ENCODE measurements at places on chromosomes 6 and 20. TPM values are rescaled to one million over a fixed set of nuclear protein-coding genes. Genes with fewer than 3 reads are reported as not detected.

TMC2 gene
- 0.22 TPM for polyA plus RNA-seq

DNA sequence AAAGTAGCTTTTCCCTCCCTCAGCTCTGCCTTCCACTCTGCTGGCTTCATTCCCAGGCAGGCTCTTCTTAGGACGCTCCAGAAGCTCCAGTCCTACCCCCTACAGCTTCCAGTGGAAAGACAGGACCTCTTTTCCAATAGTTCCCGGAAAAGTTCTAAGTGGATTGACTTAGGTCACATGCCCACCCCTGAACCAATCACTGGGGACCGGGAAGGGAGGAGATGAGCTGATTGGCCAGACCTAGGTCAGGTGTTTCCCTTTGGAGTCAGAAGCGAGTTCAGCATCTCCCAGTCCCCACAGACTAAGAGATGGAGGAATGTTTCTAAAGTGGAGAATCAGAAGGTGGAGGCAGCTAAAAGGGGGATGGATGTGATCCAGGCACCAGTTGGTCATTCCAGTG is 62.9 kb upstream of the KCNG1 start:
- no peak for DNase-seq

DNA sequence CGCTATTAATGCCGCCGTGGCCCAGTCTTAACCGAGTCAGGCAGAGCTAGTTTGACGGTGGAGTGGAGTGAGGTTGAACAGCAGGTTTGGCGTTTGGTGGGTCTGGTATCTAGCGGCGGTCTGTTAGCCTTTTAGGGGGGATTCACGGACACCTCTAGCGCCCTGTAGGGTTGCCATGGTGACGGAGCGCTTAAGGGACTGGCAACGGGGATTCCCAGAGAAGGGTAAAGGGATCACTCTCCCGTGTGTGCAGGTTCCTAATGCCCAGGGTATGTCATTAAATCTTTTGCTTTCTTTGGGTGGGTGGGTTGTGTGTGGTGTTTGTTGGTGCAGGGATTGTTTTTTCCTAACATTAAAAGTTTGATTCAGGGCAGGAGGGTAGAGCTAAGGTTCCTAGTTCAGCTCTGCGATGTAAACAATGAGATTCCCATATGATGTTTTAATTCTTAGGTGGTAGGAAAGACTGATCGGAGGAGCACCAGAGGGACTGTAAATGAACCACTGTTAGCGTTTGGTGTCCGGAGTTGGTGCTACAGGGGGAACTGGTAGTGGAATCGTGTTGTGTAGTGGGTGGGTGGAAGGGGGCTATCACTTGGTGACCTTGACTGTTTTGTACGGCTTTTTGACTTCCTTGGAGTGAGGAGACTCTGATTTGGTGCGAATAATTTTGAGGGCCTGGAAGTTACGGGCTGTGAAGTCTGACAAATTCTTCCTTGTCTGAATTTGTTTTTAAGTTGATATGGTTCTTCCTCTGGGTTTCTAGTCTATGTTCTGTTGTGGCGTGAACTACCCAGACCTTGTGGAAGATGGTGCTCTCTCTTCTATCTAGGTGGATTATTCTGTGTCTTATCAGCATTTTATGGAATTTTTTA is 5.0 kb downstream of the BRD2 start:
- peak; percentile 60 for DNase-seq

- peak; percentile 49 for DNase-seq
Measured at GRCh38 chr20:57399587-57400155, 8.5 kb downstream of the RBM38 start.

- DNase-seq = no peak
Measured at GRCh38 chr6:134420614-134421181, 102.8 kb upstream of the SGK1 start.

- DNase-seq = no peak
Measured at GRCh38 chr6:98458708-98459107, 375.7 kb upstream of the POU3F2 start.

FHL5 gene
- polyA plus RNA-seq = not detected

ANKRD6 gene
- 0.52 TPM for polyA plus RNA-seq

DNA sequence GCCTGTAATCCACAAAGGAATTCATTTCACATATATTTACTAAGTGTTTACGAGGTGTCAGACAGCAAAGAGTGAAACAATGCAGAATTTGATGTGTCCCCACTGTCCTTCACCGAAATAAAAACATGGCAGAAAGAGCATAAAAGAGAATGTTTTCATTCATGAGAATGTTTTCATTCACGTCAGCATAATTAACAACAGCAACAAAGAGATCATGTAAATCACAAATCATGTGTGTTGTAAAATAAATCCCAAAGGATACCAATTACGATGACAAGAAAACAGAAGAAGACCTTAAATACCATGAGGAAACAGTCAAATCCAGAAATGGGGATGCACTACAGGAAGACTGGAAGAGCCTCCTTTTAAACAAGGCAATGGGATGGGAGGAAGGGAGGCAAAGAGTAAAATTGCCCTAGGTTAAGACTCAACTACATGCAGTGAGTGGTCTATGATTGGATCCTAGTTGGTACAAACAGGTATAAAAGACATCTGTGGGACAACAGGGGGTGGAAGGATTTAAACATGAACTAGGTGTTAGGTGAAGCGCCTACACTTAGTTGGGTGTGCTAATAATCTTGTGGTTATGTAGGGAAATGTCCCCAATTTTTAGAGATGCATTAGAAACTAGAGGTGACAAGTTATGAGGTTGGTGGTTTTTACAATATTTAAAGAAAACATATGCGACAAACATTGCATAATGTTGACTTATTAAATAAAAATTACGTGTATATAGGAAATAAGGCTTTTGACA is 1.5 kb downstream of the ZSCAN31 start:
- DNase-seq = peak; percentile 16

MBOAT1 gene
- not detected for polyA plus RNA-seq

DNA sequence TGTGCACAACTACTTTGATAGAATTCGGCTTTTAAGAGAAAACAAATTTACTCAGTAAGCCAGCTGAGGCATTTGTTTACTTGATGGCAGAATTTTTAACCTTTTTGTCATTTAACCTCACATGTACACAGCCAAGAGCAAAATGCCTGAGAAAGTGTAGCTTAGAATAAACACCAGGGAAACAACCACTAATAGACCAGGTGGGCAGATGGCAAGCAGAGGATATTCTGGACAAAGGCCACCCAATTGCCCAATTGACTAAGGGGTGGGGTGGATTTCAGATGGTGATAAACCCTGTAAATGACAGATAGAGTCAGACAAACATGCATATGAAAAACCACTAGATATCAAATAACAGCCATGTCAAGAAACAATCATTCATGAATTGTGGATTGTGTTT is 190.7 kb upstream of the FBXL4 start:
- DNase-seq = no peak

HRH3 gene
- polyA plus RNA-seq = not detected

DNA sequence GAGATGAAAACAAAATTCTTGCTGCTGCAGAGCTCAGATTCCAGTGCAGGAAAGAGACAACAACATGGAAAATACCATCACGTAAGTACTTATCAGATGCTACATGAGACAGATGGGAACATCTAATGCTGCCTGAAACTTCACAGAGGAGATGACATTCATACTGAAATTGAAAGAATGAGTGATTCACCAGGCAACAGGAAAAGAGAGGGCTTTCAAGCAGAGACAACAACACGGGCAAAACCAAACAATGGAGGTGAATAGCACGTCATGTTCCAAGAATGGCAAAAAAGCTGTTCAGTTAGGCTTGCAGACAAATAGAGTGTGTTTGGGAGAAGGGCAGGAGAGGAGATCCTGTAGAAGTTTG is 39.3 kb downstream of the GTF2H5 start:
- no peak for DNase-seq

GRCh38 chr6:45645302-45645701 is 267.6 kb upstream of the SUPT3H start:
- no peak for DNase-seq

GRCh38 chr6:11772109-11772825 is 6.3 kb downstream of the ADTRP start:
- no peak for DNase-seq

- no peak for DNase-seq
Measured at GRCh38 chr6:72132427-72132826, 246.1 kb downstream of the RIMS1 start.

GRCh38 chr6:87945966-87946365 is 101.7 kb upstream of the SPACA1 start:
- no peak for DNase-seq

CST5 gene
- not detected for polyA plus RNA-seq

- no peak for DNase-seq
Measured at GRCh38 chr6:153958860-153959259, 80.2 kb upstream of the OPRM1 start.

C6orf62 gene
- 63.0 TPM for polyA plus RNA-seq

- DNase-seq = no peak
Measured at GRCh38 chr6:44289726-44290260, 19.5 kb downstream of the TMEM151B start.

- no peak for DNase-seq
Measured at GRCh38 chr6:1325461-1326309, 13.8 kb downstream of the FOXQ1 start.

DNA sequence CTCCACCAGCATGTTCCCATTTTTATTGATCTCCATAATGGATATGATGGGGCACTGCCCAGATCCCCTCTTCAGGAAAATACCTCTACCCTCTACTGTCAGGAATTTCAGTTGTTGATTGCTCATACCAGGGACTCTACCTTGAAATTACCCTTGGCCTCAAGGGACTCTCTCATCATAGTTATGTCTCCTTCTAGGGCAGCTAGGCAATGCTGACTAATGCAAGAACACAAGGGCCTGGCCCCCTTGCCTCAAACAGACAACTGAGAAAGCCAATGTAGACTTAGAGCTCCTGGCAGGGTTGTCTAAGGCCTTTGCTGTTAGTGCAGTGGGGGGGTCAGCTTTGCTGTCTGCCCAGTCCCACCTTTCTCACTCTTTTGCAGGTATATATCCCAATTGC is 493.1 kb downstream of the BTBD3 start:
- no peak for DNase-seq

DNA sequence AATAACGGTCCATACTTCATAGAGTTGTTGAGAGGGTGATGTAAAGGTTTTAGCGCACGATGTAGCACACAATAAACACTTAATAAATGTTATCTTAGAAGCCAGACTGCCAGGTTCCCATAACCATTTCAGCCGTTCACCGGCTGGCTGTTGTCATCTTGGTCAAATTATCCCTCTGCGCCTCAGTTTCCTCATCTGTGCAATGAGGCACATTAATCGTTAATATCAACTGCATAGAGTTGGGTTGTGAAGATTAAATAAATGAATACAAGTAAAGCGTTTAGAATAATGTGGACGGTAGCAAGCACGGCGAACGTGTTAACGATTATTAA is 432 bp upstream of the PSMF1 start:
- DNase-seq = no peak

GRCh38 chr20:25282034-25282781 is 34.3 kb downstream of the PYGB start:
- DNase-seq = no peak

NEDD9 gene
- 26.2 TPM for polyA plus RNA-seq

GRCh38 chr20:64129146-64129782 is 21.9 kb upstream of the NPBWR2 start:
- DNase-seq = no peak

DNA sequence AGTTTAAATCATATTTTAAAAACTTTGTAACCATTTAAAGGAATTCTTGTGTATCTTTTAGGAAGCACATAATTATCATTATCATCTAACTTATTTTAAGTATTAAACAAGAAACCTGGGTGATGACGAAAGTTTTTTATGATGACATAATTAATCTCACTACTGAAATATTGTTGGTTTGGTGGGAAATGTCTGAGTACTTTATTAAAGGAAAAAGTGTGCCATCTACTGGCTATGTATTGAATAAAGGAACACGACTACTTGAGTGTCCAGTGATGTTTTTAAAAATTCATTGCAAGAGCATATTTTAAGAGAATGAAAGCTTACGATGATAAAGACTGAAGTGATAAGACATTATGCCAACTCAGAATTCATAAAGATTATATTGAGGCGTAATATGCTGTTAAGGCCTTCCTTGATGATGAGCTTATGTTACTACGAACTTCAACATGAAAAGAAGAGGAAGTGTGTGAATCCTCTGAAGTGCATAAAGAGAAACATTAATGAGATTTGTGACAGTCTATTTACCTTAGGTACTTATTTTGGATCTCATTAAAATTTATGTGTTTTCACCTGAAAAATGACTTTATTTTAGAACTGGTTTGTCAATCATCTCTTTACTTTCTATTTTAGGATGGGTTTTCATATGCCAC is 12.0 kb upstream of the TRMT11 start:
- peak; percentile 26 for DNase-seq

GRCh38 chr20:39433466-39433865 is 471.3 kb downstream of the DHX35 start:
- DNase-seq = no peak

FERMT1 gene
- not detected for polyA plus RNA-seq

DNA sequence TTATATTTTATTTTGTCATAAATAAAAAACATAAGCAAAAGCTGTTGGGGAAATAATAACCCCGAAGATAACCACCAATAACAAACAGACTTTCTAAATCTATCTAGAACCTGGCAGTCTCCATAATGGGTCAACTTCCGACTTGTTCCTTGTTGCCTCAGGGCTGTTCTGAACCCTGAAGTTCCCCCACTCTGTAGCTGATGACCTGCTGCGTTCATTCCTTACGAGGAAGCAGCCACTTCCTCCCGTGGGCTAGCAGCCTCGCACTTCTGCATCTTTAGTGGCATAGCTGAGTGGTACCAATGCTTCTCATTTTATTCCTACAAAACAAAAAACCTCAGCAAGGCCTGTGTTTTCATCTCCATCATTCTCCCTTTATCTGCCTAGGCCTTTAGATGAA is 103.0 kb downstream of the PLEKHG1 start:
- no peak for DNase-seq

DNA sequence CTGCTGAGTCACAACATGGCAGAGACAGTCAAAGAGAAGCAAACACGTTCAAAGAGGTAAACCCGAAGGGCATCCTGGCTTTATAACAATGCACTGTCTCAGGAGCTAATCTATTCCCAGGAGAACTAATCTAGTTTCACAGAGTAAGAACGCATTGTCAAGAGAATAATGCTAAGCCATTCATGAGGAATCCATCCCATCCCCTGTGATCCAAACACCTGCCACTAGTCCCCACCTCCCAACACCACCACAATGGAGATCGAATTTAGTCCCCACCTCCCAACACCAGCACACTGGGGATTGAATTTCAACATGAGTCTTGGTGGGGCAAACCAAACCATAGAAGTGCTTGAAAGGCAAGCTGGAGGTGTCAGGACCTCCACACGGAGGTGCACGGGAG is 231.5 kb upstream of the ID4 start:
- DNase-seq = no peak

- DNase-seq = no peak
Measured at GRCh38 chr20:59421089-59421488, 120.7 kb downstream of the EDN3 start.

CST7 gene
- 2,262 TPM for polyA plus RNA-seq

DNA sequence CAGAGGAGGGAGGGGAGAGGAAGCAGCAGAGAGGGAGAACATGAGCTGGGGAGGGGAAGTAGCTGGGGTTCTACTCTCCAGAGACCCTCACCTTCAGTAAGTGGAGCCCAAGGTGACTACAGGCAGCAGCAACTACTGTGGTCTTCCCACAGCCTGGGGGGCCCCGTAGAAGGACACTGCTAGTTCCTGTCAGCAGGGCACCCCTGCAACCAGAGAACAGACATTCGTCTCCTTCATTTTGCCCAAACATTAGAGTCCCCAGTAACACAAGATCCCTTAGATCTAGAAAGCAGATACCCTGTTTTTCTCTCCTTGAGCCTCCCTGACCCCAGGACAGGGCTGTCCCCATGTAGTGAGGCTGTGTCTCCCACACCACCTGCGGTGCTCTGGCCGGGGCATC is 8.2 kb downstream of the GNMT start:
- DNase-seq = no peak

Data from immature natural killer cell (primary cell).